ENCODE measurements at places on chromosomes 12 and 14.

- DNase-seq, result no peak
Observed at GRCh38 chr12:30845676-30846075, 80.9 kb upstream of the TSPAN11 start.

DNA sequence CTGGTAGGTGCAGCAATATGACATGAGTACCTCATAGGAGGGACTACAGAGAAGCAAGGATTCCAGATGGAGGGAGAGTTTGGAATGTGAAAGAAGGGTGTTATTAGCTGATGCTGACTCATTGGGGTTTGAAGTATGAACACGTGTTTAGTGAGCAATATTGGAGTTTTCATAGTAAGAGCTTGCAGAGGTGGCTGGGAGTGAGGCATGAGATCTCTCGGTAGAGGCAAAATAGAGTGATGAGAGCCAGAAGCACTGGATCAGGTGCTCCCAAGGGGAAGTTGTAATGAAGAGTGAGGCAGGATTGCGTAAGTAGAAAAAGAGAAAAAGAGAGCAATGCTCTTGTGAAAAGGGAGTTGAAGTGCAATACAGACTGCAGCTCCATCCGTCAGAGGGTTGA lies 42.1 kb downstream of the MGST1 start:
- DNase-seq, result no peak

- no peak for DNase-seq
Observed at GRCh38 chr12:41680155-41680554, 464.5 kb downstream of the GXYLT1 start.

- DNase-seq, result no peak
Observed at GRCh38 chr14:89641495-89642175, 224.6 kb upstream of the FOXN3 start.

GRCh38 chr14:39157491-39157890 lies 12.6 kb downstream of the TRAPPC6B start:
- DNase-seq, result no peak

DNA sequence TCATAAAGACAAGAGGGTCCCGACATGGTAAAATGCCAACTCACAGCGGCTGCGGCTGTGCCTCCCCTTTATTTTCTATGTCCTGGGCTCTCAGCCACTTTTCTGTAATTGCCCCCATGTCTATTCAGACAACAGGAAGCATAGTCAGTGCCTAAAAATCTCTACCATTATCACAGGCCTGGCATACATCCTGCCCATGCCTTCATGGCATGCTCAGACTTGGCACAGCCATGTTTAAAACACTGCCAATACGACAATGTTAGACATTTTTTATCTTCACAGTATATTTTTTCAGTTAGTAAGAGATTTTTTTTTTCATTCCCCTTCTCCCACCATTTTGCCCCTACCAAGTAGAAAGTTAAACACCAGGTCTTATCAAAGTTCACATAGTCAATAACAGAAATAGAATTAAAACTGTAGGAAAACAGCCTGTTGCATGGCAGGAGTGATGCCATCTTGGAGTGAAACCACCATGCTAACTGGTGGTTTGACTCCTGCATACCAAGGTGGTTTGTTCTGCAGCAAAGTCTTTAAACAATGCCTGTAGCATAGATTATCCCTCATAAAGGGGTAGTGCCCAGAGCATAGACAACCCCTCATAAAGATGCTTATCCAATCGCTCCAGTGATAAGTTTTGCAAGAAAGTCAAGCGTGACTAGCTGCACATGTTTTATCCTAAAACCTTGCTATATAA lies 18.9 kb upstream of the CERS5 start:
- no peak for DNase-seq

DNA sequence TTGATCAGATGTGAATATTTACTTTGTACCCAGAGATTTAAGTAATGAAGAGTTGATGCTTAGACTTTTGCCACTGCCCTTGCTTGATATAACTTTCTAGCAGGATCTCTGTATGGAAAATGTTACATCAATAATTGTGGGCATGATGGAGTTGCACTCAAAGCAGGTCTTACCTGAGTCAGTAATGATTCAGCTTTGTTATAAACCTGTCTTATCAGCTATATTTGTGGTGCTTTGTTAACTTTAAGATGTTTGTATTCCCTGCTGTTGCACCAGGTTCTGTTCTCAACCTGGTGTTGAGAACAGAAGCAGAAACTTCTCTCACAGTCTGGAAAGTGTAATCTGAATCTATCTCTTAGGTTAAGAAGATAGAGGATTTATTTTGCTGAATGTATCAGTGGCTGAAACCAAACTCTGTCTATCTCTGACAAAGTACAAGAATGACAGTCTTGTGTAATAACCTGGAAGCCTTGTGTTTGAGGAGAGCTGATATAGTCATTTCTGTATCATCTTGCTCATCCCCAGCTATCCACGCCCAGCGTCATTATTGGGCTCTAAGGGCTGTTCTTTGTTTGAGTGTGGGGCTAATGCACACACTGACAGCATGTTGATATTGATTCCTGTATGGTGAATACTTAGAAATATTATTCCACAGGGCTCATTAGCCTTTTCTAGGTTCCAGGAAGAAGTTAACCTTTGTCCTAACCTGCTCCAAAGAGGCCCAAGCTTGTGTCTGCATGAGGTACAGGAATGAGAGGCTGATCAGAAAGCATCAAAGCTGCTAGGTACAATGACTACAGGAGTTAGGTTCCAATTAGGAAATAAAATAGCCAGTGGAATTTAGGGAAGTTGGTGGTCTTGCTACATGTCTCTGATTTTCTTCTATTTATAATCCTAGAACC lies 3.6 kb downstream of the AKAP6 start:
- DNase-seq, result no peak

DNA sequence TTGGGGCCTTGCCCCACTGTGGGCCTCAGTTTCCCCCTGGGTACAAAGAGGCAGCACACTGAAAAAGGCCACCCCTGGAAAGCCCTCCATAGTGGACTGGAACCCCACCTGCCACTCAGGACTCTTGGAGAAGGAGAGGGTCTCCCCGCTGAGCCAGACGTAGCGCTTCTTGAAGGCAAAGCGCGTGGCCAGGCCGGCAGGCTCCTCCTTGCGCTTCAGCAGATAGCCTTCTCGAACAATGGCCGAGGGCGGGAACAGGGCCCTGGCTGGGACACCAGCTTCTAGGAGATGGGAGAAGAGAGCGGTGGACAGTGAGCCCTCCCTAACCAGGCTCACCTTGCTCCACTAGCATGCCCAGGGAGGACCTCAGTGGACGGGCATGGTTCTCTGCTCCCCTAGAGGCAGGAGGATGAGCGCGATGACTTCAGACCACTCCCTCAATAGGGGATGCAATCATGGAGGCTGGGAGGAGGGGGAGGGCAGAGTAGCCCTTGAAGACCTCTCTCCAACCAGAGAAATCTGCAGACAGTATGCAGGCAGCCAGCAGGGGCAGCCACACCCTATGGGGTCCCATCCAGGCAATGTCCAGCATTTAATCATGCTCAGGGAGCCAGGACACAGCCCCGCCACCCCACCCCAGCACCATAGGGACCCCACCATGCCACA lies 29.8 kb downstream of the RASAL1 start:
- no peak for DNase-seq

All from amniotic stem cell (primary cell).